Cerebellar nuclear complex (tissue), 1 donor: ENCODE measurements at places on chromosomes 12 and 14.

DNA sequence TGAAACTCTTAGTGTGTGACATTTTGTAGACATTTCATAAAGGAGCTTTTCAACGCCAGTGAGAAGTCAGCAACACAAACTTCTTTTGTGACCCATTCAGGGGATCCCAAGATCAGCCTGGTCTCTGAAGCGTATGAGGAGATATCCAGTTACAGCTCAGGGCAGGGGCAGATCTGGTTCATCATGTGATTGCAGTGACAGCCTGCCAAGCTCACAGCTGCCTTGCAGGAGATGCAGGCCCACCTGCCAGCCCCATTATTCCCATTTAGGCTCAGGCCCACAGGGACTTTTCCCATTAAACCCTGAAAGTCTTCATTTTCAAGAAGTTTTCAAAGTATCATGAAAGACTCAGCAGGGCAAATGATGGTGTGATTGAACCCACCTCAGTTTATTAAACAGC is 38.3 kb downstream of the SRGAP1 start:
- no peak for DNase-seq

- DNase-seq = no peak
Measured at GRCh38 chr14:51602310-51602709, 49.4 kb upstream of the FRMD6 start.

- no peak for DNase-seq
Measured at GRCh38 chr14:63745858-63746425, 18.1 kb upstream of the SGPP1 start.

DNA sequence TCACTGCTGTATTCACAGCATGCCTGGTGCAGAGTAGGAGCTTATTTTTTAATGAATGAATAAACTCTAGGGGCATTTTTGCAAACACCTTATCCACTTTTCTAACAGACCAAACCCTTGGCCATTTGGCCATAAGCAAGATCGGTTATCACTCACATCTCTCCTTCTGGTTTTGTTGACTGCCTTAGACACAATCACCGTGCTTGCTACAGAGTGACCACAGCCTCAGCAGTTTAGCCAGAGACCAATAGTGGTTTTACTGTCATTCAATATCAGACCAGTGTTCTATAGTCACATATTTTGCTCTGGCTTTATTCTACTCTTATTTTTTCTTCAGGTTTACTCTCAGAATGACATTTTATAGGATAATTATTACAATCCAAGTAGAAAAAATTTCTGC is 2.2 kb downstream of the KLRB1 start:
- DNase-seq = no peak

- no peak for DNase-seq
Measured at GRCh38 chr12:63930971-63931370, 86.5 kb downstream of the SRGAP1 start.
